ENCODE measurements at places on chromosomes 6 and 20.

DNA sequence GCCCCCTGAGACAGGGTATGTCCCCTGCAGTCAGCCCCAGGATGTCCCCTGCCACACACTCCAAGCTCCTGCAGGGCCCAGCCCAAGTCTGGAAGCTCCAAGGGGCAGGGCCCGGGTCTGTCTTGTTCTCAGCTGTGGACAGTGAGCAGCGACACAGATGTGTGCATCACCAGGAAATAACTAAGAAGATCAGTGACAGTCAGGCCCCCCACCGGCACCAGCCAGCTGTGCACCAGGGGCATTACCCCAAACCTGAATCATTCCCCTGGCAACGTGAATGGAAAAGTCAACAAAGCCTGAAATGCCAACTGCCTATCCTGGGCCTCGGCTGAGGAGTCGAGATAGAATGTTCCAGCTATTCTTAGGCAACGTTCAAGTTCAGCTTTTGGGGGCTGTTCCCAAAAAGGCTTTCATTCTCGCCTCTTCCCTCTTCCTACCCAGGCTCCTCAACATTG, 105.0 kb downstream of the PREX1 start:
- DNase-seq: no peak

DNA sequence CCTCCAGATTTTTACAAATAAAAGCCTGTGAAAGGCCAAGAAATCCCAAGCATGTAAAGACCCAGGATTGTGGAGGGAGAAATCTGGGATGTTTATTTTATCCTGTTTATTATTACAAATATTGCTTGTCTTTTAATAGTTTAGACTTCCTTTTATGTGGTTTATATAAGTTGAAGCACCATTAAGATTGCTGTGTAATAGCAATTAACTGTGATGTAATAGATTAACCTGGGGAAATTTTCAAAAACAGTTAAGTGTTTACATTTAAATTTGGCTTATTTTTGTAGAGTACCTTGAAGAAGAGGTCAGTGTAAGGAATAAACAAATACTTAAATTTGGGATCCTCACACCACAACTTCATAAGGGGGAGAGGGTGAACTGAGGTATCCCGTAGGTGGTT, 27.0 kb downstream of the VAPB start:
- DNase-seq: no peak

- DNase-seq: no peak
These were observed 96.6 kb upstream of the NAA20 start for GRCh38 chr20:19920381-19921138.

GRCh38 chr6:99426451-99426757, 1.3 kb upstream of the PNISR start:
- no peak for DNase-seq

DNA sequence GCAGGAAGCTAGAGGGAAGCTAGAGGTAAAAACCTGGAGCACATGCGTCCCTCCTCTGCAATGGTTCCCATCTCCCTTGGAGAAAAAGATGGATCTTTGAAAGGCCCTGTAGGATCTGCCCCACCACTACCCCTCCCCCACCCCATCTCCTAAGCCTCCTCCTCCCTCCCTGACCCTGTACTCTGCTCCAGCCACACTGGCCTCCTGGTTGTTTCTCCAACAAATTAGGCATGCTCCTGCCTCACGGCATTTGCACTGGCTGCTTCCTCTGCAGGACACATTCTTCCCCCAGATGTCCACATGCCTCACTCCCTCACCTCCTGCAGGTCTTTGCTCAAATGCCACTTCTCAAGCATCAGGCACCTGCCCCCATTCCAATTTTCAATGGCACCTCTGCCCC, 45.5 kb downstream of the UBE2V1 start:
- DNase-seq: no peak

GRCh38 chr20:57308451-57309271, 20.9 kb upstream of the SPO11 start:
- no peak for DNase-seq

- DNase-seq: no peak
These were observed 14.0 kb downstream of the DEFB110 start for GRCh38 chr6:50007819-50008218.

DNA sequence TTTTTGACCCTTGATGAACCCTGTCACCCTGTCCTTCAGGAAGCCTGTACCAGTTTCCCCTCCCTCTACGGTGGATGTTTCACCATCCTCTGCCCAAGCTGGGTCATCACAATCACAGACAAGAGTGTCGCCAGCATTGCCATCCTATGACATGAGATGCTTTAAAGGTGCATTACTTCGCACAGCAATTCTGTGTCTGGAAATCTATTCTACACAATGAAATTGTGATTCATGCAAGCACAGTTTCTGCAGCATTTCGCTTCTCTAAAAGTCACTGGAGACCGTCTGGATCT, 2.5 kb upstream of the ULBP2 start:
- no peak for DNase-seq

DNA sequence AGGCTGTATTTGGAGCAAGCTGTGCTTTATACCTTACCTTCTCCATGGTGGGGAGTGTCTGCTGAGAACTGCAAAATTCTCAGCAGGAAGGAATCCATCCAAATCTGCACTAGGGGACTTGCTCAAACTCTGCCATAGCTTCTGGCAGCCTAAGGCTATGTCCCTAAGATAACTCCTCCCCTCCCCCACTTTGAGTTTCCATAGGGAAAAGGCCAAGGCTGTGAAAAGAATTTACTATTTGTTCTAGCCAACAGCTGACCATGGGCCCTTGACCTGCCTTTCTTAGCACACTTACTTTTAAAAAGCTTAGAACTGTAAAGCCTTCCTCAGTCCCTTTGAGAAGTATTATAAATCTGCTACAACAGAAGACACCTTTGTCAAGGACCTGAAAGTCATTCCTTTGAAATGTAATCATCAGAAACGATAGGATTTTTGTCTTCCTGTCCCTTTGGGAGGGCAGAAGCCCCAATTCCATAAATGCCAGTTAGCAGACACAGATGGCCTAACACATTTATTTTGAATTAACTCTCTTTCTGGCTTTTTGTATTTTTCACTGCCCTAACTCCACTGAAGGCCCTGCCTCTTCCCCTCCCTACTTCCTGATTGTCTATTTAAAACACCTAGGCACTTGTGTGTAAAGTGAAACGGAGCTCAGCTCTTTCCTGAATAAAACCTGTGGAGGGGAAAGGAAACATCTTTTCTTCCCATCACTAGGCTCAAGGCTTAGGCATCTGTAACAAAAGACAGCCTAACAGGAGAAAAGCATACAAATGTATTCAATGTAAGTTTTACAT, 157.1 kb downstream of the AKAP7 start:
- no peak for DNase-seq

DNA sequence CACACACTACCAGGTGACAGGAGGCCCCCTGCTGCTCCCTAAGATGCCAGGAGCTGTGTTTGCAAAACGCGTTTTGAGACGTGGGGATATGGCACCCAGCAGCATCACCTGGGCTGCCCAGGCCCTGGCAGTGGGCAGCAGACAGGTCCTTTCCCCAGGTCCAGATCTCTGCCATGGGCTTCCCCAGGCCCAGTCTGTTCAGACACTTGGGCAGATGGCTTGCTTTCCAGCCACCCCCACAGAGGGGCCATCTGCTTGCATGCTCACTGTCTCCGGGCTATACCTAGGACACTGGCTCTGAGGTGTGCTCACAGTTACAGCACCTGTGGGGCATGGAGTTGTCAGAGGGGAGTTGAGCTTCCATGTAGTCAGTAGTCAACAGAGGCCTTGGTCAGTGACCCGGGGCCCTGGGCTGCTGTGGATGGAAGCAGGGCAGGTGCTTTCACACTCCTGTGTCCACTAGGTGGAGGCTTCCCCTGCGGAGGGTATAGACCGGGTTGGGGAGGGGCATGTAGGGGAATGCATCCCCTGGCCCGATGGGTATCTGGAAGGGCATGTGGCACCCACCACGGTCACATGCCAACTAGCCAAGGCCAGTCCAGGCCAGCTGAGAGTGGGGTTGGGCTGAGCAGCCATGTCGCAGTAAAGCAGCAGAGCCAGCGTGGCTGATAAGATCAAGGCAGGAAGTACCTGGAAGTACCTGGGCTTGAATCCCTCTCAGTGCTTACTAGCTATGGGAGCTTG, 185.4 kb upstream of the SLC24A3 start:
- DNase-seq: no peak

GRCh38 chr6:31158863-31159855, 770 bp downstream of the TCF19 start:
- peak; percentile 25 for DNase-seq

DNA sequence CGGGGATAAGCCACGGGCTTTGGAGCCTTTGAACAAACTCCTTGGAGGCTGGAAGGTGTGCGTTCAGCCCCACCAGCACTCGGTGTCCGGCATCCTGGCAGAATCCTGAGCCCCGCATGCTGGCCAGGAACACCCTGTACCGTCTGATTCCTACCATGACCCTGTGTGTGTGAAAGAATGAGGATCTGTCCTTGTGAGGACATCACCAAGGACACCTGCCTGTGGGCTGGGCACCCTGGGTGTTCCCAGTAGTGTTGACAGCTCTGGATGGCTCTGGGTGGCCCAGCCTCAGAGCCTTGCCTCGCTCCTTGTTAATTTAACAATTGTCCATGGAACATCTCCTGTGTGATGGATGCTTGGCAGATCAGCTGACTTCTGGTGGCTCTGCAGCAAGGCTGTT, 234.3 kb downstream of the QKI start:
- DNase-seq: no peak

DNA sequence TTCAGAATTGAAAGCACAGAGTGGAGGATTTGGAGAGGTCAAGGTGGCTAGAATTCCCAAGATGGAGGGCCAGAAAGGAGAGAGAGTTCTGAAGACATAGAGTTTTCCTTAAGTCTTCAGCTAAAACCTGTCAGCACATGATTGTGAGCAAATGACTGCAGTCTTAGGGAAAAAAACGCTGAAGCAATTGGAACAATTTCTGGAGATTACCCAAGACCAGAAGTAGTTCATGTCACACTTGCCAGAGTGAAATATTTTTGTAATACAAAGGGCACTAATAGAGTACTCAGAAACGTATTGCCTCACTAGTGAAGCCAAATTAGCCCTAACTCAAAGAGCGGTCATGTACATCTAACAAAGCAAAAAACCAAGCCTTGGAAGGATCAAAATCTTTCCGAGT, 541.3 kb upstream of the MARCKS start:
- no peak for DNase-seq

- DNase-seq: no peak
These were observed 327.9 kb upstream of the QKI start for GRCh38 chr6:163086624-163086920.

DNA sequence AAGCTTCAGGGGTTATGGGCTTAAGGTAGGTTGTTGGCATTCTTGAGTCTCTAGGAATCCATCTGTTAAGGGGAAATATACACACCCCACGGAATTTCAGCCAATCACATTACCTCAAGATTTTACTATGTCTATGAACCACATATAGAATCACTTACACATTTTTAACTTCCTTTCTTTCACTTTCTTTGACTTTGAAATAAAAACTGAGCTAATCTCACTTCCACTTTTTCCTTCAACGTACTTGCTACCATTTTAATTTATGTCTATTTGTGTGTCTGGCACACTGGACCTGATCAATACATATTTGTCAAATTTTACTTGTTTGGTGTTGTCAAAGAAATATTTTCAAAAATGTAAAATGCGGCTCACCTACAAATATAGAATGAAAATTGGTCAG, 545.4 kb upstream of the JAG1 start:
- no peak for DNase-seq

DNA sequence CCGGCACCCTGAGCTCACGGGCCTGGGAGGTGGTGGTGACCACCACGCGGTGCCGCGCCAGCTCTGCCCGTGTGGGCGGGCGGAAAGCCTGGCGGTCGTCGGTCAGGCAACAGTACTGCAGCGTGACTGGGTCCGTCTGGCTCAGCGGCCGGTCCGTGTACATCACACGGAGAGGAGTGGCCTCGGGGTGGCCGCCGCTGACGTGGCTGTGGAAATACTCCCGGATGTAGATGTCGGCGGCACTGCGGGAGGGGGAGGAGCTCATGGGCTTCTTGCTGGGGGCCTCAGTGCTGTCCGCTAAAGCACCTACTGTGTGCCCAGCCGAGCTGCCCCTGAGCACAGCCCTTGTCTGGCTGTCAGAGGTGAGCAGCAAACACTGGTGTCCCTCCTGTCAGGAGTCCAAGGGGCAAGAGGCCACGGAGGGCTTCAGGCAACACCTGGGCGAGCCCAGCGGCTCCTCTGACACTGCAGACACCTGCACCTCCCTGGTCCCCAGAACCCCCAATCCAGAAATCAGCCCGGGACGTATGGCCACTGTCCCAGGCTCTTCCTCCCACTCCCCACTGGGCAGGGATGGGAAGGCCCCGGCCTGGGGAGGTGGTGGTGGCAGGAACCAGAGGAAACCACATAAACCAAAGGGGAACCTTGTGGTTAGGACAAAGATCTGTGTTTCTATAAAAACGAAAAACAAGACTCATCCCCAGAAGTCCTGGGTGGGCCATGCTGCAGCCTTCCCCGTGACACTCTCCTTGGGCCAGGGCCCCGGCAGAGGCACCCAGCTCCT, 6.5 kb downstream of the HELZ2 start:
- DNase-seq: peak; percentile 62

DNA sequence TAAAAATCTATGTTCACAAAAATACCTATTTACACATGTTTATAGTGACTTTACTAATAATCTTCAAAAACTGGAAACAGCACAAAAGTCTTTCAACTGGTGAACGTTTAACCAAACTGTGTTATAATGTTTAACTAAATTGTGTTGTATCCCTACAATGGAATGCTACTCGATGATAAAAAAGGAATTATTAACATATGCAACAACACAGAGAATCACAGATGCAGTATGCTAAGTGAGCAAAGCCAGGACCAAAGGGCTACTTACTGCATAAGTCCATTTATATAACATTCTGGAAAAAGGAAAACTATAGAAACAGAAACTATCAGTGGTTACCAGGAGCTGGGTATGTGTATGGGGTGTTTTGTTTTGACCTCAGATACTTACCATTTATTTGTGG, 602.2 kb upstream of the BTBD3 start:
- DNase-seq: no peak

- no peak for DNase-seq
These were observed 560.0 kb downstream of the TBC1D32 start for GRCh38 chr6:120774275-120774674.

Measured in CD4-positive, alpha-beta T cell treated with Interleukin-6 for 4 hours (primary cell).